ENCODE measurements at places on chromosomes 13 and 19.
A peak's percentile ranks its signal among the peaks of the same experiment; 100 is the strongest.

GRCh38 chr19:51702103-51702824, 9.1 kb downstream of the SPACA6 start:
- peak; percentile 46 for DNase-seq

GRCh38 chr13:49436890-49437289, 7.0 kb downstream of the CAB39L start:
- no peak for DNase-seq

DNA sequence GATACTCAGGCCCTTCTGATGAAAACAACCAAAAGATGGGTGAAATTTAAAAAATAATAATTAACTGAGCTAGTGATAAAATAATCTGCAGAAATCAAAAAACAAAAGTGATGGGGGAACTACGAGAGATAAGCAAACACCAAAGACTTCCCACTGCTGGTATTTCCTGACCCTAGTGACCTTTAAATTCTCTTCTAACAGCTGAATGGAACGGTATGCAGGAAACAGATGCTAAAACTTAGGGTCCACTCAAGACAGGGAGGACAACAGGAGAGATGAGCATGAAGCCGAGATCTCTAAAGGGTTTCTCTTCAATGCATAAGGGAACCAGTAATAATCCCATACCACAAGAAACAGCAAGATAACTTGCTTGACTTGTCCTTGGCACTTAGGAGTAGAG, 50.8 kb downstream of the USP12 start:
- DNase-seq = no peak

DNA sequence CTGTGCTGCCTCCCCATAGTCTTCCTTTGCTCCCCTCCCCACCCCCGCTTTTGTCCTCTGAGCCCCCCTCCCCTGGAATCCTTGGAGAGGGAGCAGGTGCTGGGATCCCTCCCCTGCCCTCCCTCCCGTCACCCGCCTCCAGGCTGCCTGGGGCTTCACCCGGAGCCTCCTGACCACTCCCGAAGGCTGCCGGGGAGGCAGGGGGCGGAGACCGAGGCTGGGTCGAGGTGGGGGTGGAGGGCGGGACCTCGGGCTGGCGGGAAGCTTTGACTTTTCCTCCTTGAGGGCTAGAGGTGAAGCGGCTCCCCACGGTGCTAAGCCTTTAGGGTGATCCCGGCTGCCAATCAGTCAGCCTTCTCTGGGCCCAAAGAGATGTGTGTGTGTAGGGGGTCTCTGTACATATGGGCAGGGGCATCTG, 1.5 kb downstream of the KMT5C start:
- peak; percentile 66 for DNase-seq

- no peak for DNase-seq
Measured at GRCh38 chr13:95924389-95924994, 128.7 kb downstream of the UGGT2 start.

GRCh38 chr19:5778402-5778801, 6.1 kb downstream of the PRR22 start:
- DNase-seq = no peak

DNA sequence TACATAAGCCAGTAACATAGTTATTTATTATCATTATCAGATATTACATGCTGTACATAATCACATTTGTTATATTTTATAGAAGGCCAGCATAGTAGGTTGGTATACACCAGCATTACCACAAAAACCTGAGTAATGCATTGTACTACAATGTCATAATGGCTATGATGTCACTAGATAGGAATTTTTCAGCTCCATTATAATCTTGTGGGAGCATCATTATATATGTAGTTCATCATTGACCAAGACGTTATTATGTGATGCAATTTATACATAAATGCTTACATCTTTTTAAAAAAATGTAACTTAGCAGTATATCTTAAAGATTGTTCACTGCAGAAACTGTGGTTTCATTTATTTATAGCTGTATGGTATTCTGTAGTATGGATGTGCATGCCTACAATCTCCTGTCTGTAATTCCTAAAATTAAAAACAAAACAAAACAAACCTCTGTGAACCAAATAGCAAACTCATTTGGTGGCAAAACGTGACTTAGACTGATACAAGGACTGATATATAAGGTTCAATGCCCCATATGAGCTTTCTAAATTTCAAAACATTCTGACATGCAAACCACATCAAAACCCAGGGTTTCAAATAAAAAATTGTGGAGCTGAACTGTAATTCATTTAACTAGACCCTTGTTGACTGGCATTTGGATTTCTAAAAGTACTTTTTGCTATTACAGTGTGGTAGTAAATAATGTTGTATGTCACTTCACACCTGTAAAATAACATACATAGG, 250.9 kb downstream of the DLEU7 start:
- no peak for DNase-seq

GRCh38 chr13:46181840-46182490, at the start of gene LCP1:
Gene LCP1 (minus strand): TSS chr13:46182177. CDS start chr13:46159662, 22,515 bp downstream.
- peak; percentile 46 for DNase-seq

DNA sequence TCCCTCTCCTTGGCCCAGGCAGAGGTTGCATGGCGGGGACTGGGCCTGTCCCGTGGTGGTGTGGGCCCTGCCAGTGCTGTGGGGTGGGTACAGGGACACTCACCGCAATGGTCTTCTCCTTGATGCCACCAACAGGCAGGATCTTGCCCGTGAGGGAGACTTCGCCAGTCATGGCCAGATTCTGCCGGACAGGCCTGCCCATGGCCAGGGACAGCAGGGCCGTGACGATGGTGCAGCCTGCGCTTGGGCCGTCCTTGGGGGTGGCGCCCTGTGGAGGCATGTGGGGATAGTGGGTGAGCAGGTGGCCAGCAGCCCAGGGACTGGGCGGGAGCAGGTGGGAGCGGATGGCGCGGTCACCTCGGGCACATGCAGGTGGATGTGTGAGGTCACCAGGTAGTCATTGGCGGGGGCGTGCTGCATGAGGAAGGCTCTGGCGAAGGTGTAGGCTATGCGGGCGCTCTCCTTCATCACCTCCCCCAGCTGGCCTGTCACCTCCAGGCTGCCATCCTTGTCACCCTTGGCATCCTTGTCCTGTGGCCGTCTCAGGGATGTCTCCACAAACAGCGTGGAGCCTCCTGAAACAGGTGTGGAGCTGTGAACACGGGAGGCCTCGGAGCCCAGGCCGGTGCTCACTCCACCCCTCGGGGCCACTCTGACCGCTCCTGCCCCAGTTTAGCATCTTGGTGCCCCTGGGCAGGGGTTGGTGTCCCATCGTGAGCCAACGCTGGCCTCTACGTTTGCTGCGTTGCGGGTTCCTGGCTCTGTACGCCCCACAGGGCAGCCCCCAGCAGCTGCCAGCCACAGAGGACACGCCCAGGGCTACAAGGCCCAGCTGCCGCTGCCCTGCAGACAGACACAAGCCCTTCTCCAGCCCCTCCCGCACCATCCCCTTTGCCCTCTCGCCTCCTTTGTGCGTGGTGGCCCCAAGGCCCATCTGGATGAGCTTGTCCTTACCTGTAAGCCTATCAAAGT, 3.4 kb downstream of the RPL36 start:
- no peak for DNase-seq

DNA sequence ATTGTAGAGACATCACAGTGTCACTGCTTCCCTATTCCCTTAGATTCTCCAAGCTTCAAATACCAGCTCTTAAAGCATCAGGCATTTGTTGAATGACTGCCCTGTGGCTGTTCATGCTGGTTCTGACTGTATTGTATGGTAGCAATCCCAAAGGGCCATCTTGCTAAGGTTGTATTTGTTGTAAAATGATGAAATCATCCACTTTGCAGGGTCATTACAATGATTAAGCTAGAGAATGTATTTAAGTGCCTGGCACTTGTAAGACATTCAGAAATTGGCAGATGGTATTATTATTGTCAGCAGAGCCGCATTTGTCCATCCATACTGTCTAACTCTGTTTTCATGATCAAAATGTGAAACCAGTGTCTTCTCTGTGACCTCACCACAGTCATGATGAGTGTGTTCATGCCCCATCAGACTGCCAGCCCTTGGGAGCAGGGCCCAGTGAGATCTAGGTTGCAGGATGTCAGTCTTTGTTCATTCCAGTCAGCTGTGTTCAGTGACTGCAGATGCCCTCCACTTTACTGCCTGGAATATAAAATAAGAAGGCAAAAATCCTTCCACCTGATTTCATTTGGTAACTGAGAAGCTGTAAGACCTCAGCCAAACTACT, 86.1 kb downstream of the DHRS12 start:
- DNase-seq = no peak

GRCh38 chr13:33158816-33159215, 126.7 kb downstream of the STARD13 start:
- no peak for DNase-seq

- DNase-seq = no peak
Measured at GRCh38 chr19:54459282-54460229, 4.0 kb downstream of the LENG9 start.

- no peak for DNase-seq
Measured at GRCh38 chr19:37635076-37636056, 19.9 kb downstream of the ZFP30 start.

DNA sequence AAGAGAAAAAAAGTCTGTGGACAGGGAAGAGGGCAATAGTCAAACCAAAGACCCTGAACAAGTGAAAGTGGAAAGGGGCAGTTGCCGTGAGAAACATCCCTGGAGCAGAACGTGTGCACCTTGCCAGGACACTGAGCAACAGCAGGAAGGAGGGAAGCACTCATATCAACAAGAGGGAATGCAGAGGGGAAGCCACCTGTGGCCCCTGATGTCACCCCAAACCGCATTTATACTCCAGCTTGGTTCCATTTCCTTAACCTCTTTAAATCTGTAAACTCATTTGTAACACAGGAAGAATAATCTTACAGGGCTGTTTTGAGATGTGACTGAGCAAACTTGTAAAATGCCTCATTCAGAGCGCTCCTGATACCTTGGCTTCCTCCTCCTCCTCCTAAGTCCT, 698.8 kb downstream of the DIAPH3 start:
- no peak for DNase-seq

DNA sequence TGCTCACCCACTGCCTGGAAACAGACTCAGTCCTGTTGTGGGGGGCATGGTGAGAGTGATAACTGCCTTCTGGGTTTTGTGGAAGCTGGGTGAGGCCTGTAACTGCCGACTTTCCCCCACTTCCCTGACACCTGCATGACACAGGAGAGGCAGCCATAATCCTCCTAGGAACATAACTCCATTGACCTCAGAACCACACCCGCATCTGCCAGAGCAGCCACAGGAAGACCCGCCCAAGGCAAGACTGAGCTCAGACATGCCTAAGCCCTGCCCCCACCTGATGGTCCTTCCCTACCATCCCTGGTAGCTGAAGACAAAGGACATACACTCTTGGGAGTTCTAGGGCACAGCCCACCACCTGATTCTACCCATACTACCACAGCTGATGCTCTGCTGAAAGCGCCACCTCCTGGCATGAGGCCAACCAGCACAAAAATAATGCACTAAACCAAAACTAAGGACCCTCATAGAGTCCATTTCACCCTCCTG, 326.7 kb downstream of the RBM26 start:
- no peak for DNase-seq

- DNase-seq = no peak
Measured at GRCh38 chr19:48518207-48518606, 6.6 kb upstream of the LMTK3 start.

DNA sequence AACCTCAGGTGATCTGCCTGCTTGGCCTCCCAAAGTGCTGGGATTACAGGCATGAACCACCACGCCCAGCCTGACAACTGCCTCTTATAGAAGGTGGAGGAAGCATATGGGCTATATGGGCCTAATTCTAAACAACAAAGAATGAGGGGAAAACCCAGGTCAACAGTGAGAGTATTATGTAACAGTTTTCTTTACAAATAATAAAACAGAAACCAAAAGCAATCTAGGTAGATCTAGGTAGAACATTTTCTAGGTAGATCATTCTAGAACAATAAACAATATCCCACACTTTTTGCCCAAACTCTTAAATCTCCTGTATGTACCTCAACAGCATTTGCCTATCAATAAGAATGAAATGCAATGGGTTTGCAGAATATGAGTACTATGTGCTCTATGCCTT, 267.4 kb downstream of the ABCC4 start:
- no peak for DNase-seq

GRCh38 chr13:84553227-84553626, 671.0 kb upstream of the SLITRK1 start:
- DNase-seq = no peak

- no peak for DNase-seq
Measured at GRCh38 chr19:6790194-6791128, 18.0 kb downstream of the VAV1 start.

GRCh38 chr13:21175656-21176214, 617 bp downstream of the SKA3 start:
- DNase-seq = no peak

DNA sequence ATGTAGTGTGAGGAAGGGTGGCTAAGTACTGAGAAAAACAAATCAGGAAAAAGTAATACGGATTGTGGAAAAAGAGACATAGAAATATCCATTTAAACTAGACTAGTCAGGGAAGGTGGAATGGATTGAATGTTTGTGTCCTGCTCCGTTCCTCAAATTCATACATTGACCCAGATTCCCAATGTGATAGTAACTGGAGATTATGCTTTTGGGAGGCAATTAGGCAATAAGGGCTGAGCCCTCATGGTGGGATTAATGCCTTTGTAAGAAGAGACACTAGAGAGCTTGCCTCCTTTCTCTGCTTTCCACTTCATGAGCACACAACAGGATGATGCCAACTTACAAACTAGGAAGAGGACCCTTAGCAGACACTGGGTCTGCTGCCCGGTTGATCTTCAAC, 765.2 kb upstream of the GPC6 start:
- DNase-seq = no peak

DNA sequence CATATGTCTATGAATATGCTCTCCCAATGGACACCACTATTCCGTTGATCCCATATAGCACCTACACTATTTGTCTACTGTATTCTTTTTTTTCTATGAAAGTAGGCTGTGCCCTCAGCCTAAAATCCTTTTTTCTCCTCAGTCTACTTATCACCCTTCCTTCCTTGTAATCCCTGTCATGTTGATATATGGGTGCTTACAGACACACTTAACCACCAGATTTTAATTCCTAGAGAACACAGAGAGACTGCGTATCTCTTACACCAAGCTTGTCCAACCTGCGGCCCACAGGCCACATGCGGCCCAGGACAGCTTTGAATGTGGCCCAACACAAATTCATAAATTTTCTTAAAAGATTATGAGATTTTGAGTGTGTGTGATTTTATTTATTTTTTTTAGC, 101.1 kb downstream of the ZAR1L start:
- DNase-seq = no peak

DNA sequence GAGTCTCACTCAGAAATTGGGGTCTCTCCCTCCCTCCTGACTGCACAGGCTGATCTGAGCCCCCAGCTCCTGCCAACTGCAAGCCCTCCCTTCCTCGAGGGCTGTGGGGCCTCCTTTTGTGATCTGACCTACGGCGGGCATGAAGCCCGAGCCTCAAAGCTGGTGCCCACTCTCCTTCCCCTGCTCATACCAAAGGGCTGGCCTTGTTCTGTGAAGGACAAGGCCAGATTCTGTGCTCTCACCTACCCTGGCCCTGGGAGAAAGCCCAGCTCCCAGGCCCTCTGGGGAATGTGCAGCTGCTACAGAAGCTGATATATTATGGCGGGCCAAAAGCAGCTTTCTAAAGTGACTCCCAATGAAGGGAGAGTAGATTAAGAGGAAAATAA, 9.0 kb upstream of the ECH1 start:
- no peak for DNase-seq

Measured in activated CD4-positive, alpha-beta T cell treated with anti-CD3 and anti-CD28 coated beads for 24 hours (primary cell).